SHP77 (cell line): ENCODE measurements at places on chromosomes 2 and 18.

DNA sequence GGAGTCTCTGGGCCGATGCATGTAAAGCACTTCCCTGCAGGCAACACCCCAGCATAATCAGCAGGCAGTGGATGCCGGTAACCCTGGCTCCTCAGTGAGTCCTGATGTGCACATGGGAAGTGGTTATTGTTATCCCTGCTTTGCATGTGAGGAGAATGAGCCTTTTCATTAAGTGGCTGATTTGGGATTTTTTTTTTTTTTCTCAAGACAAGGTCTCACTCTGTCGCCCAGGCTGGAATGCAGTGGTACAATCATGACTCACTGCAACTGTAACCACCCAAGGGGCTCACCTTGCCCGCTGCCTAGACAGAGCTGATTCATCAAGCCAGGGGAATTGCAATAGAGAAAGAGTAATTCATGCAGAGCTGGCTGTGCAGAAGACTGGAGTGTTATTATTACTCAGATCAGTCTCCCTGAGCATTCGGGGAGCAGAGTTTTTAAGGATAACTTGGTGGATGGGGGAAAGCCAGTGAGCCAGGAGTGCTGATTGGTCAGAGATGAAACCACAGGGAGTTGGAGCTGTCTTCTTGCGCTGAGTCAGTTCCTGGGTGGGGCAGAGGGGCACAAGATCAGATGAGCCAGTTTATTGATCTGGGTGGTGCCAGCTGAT lies 95.4 kb downstream of the SOCS6 start:
- no peak for DNase-seq

DNA sequence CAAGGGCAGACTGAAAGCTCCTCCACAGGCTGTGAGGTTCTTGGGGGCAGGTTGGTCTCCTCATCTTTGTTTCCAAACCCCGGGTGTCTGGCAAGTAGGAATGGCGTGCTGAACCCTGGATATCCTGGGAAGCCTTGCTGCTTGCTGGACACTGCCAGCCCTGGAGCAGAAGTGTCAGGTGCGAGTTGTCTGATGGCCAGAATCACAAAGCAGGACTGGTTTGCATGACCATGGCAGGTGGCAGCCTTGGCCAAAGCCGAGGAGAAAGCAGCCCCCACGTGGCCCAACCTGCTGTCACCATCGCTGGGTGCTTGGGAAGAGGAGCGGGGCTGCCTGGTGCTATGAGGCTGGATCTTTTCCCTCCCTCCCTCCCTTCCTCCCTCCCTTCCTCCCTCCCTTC lies 309.5 kb upstream of the HS6ST1 start:
- no peak for DNase-seq

DNA sequence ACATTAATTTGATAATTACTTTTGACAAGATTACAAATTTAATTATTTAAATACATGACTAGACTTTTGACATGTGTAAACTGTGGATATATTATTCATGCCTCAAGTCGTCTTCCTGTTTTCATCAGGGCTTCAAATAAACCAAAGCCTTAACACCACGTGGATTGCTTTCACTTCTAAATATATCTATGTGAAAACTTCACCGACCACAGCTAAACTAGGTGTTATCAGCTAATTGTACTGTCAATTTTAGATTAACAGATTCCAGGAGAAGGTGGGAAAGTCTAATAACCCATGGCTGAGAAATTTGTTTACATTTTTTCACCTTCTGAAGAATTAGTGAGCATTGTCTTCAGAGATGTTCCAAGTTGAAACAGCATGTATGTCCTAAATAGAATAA lies 494.7 kb upstream of the FAM98A start:
- no peak for DNase-seq

DNA sequence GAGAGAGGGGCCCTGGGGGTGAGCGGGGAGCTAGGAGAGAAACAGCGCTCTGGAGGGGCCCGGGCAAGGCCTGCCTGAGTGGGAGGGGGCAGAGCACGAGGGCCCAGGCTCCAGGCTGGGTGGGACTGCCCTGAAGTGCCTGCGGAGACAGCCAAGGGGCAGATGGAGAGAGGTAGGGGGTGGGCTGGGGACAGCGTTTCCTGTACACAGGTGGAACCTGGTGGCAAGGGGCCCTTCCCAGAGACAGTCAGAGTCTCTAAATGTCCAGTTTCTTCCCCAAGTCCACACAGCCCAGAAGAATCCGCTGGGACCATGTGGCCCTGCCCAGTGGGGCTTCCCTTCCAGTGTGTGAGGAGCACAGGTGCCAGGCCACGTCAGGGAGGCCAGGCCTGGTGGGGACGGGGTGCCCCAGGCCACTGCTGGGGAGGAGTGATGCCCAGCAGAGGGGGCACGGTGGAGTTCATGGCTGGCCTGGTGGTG lies 1.7 kb upstream of the GPR35 start:
- no peak for DNase-seq

- DNase-seq = no peak
These were observed 26.2 kb downstream of the KLF7 start for GRCh38 chr2:207139552-207139951.

DNA sequence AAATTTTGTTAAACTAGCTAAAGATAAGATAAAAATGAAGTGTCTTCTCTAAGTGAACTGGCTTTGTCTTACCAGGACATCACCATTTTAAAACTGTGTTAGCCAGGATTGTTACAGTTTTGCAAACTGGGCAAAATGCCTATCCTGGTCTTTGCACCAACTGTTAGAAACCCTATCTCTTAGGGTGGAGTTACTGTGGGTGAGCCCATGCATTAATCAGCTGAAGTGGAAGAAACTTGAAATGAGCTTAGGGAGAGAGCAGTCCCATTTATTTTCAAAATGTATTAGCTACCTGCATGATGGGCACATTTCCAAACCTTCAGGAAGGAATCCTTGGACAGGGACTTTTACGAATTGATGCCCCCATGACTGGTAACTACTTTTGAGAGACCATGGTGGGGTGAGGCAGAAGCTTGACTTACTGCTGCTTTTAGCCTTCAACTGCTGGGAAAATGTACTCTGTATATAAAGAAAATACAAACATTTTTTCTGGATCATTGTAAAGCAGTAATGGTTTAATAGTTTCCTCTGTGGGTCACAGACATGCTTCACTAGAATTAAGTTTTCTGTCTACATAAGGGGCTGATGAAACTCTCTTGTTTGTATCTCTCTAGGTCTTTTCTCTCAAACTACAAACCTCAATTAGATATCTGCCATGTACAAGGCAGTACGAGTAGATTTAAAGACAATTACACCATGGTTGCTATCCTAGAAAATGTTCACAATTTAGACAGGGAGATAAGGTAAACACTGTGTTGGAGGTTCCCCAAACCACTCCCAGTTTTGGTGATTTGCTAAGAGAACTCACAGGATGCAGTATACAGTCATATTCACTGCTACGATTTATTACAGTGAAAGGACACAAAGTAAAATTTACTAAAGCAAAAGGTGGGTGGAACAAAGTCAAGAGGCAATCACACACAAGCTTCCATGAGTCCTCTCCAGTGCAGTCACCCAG lies 321.4 kb upstream of the MMADHC start:
- no peak for DNase-seq

DNA sequence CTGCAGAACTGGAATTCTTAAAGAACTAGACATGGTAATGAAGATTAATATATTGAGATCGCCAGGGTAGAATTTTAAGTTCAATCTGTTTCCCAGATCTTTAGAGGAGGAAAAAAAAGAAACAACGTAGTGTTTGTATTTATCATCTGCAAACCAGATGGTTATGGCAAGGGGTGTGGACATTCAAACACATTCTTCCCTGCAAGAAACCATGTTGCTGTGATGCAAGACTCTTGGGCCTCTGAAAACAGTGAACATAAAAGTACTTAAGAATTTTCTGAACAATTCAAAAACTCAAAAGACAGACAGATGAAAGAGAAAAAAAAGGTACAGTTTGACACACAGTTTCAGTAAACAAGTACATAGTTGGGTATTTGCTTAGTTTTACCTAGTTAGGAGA lies 35.6 kb downstream of the COL5A2 start:
- no peak for DNase-seq

- DNase-seq = no peak
These were observed 33.9 kb upstream of the SIX2 start for GRCh38 chr2:45043174-45043573.

- no peak for DNase-seq
These were observed 249.1 kb upstream of the RBMS1 start for GRCh38 chr2:160742667-160743066.

DNA sequence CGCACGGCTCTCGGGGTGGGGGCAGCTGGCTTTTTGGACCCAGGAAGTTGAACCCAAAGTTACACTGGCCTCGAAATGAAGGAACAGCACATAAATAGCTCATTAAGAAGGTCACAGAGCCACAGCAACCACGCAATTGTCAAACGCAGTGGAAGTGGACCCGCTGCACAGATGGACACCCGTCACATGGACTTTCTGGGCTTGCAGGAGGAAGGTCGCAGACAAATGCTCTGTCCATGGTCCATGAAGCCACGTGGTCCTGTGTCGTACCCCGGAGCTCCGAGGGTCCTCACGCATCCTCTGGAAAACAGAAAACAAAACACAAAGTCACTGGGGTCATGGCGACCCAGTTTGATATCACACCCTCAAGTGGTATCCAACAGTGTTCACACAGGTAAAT lies 308.1 kb upstream of the SALL3 start:
- no peak for DNase-seq

GRCh38 chr18:7071600-7071999 lies 46.0 kb downstream of the LAMA1 start:
- no peak for DNase-seq

DNA sequence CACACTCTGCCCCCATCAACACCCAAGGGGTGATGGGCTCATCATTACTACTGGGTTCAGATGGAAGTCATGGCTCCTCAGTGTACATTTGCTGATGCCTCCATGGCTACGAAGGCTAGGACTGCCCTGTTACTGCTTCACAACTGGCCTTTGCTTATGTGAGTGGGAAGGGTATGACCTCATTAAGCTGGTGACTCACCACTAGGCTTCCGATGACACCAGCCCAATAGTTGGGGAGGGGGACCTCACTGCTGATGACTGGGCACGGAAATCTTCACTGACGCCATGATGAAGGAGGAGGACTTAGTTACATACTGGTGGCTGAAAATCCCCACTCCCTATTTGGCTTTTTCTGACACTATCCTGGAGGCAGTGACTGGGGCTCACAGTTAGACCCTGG lies 263.2 kb downstream of the CMPK2 start:
- no peak for DNase-seq

GRCh38 chr2:24667542-24667941 lies 125.6 kb downstream of the PTRHD1 start:
- no peak for DNase-seq

DNA sequence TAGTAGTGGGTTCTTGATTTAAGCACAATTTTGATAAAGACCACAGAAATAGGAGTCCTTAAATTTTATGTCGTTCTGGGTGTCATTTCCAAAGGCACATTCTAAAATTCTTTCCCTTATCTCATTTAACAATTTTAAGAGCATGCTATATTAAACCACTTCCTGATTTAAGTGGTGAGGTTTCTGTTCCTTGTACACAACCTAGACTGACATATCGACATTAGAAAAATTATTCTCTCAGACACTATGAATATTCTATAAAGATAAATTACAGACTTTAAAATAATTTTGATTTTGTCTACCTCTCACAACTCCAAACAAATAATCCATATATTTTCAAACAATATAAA lies 923.8 kb downstream of the LRP1B start:
- DNase-seq = no peak

DNA sequence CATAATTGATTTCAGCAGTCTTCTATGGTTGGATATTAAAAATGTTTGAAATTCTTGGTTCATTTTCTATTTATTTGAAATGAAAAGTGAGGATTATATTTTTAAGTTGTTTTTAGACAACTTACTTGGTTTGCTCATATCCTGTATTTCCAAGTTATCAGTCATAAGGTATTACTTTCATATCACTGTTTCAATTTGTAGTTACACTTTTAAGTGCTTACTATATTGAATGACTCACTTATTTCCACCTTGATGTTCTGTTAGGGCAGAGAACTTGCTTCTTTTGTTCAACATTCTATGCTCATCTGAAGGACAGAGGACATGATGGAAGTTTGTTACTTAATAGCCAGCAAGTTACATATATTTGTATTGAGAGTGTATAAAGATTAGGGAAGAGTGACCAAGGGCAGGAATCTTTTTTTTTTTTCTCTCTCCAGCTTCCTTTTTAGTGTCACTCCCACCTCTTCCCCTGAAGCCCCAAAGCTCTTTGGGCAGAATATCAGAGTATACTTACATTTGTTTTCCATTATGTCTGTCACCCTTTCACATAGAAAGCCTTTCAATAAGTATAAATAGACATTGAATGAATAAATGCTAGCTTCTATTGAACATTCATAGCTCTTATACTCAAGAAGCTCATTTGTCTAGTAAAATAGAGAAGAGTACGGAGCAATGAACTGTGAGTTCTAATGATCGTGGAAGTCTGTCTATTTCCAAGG lies 28.1 kb downstream of the PIK3C3 start:
- DNase-seq = no peak

GRCh38 chr2:50018921-50019320 lies 864.6 kb upstream of the FSHR start:
- no peak for DNase-seq

GRCh38 chr2:8238521-8239230 lies 443.2 kb upstream of the ID2 start:
- no peak for DNase-seq
